ENCODE measurements at places on chromosomes 11 and 22.
A peak's percentile ranks its signal among the peaks of the same experiment; 100 is the strongest.

GRCh38 chr11:99351624-99352023 is 330.9 kb downstream of the CNTN5 start:
- DNase-seq, result no peak

DNA sequence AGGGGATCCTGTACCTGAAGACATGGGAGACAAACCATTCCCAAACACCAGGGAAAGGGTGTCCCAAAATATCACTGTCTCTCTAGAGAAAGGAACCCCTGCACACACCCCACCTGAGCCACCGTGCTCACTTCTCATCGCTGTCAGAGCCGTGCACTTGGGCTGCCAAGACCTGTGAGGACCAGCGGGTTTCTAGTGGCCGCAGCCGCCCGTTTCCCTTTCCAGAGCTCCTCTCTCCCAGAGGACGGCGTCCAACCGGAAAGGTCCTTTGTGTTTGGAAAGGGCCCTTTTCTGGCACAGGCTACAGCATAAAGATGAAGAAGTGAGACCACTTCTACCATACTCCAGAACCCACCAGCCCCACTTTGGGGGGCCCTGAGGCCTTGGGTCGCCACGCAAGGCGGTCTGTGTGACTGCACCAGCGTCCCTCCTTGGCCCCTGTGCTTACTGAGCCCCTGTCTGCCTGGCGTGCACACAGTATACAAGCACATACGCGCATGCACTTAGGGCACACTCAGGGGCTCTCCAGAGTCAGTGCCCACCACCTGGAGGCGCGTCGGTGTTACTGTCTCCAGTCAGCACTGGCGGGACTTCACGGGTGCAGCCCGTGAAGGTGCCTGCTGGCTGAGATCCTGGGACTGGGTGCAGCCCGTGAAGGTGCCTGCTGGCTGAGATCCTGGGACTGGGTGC is 381.8 kb downstream of the TBC1D22A start:
- no peak for DNase-seq

- peak; percentile 35 for DNase-seq
These were observed at the start of gene DCHS1 for GRCh38 chr11:6655790-6656583. DCHS1 (minus strand) TSS chr11:6655809; CDS start chr11:6641613, 14,196 bp downstream.

DNA sequence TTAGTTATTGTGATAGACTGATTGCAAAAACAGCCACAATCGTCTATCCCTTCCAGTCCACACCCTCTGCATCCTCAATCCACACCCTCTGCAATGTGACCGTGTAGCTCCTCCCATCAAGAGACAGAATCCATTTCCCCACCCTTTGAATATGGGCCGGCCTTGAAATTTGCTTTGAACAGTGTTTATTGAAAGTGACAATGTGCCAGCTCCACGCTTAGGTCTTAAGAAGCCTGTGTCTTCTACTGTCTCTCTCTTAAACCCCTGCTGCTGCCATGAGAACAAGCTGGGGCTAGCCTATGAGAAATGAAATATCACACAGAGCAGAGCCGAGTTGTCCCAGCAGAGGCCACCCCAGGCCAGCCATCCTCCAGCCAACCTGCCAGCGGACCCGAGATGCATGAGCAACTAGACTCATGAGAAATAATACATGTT is 22.3 kb upstream of the MICAL2 start:
- no peak for DNase-seq

- no peak for DNase-seq
These were observed 6.0 kb upstream of the FXYD6 start for GRCh38 chr11:117882311-117882905.

GRCh38 chr11:1226986-1227550 is 4.2 kb downstream of the MUC5B start:
- DNase-seq, result no peak

- no peak for DNase-seq
These were observed 298.3 kb downstream of the NTM start for GRCh38 chr11:131668500-131669400.

GRCh38 chr11:44955015-44955738 is 4.5 kb upstream of the TP53I11 start:
- DNase-seq, result no peak

DNA sequence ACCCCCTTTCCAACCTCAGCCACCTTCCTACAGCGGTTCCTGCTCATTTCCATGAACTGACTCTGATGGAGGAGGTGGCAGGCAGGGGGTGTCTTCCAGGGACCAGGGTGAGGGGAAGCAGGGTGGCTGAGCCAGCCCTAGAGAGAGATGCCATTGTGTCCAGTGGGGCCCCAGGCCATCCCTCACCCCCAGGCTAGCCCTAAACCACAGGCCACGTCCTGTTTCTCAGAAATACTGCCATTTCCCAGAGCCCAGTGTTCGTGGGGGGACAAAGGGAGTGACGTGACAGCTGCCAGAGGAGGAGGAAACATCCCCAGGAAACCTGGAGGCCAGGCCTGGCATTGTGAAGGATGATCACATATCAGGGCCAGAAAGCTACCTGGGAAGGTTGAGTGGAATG is 39.5 kb downstream of the CHRDL2 start:
- no peak for DNase-seq

DNA sequence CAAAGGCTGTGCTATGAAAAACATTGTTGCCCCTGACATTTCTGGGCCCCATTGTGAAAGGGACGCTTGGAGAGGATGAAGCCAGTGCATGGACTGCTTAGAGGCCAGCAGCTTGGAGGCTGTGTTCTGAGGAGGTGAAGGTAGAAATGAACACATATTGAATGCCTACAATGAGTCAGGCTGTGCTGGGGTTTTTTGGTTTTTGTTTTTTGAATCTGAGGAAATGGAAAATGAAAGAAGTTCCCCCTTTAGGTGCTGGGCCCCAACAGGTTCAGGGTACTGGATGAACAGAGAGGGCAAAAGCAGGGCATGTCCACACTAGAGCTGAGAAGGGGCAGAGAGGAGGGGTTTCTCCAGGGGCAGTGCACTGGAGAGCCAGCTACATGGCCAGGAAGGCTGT is 166.1 kb upstream of the API5 start:
- no peak for DNase-seq

GRCh38 chr11:1655168-1656060 is 25.8 kb downstream of the KRTAP5-5 start:
- DNase-seq, result no peak

- no peak for DNase-seq
These were observed at the start of gene CASP1 for GRCh38 chr11:105034813-105035620. CASP1 (minus strand) TSS chr11:105035144; CDS start chr11:105035113, 31 bp downstream.

DNA sequence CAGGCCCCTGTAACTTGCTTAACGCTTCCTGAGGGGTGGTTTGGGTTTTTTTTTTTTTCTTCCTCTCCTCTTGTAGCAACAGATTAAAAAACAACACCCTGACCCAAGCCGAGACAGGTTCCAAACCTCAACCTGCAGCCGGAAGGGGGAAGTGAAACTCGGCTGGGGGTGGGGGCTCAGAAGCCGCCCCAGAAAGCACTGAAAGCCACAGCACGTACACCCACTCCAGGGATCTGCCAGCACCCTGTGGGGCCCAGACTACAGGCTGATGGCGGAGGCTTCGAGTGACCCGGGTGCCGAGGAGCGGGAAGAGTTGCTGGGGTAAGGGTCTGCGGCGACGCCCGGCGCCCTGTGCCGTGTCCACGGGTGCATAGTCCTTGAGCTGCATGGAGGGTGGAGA is at the start of gene LSP1:
Gene LSP1 (plus strand): TSS at position 208 of the 400 bp plus-strand sequence. CDS start 61 bp downstream, at position 269.
- DNase-seq, result peak; percentile 55

DNA sequence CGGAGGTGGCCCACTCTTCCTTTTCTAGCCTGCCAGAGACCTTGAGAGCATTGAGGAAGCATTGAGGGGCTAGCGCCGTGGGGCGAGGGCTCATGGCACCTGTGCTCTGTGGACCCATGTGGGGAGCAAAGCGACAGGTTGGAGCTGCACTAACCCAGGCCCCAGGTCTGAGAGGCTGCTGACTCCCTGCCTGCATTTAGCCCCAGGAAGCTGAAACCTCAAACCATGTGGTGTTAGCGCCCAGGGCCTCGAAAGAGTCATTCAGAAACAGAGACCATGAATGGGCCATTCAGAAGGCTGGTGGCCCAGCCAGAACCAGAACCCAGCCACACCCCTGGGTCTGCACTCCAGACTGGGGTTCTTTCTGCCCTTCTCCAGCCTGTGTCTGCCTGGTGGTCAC is 88.6 kb downstream of the BCR start:
- DNase-seq, result no peak

- DNase-seq, result no peak
These were observed 643.9 kb downstream of the TBC1D22A start for GRCh38 chr22:47406180-47406834.

GRCh38 chr11:24406389-24406788 is 90.5 kb upstream of the LUZP2 start:
- no peak for DNase-seq

GRCh38 chr11:119468511-119468910 is 45.5 kb upstream of the THY1 start:
- no peak for DNase-seq

DNA sequence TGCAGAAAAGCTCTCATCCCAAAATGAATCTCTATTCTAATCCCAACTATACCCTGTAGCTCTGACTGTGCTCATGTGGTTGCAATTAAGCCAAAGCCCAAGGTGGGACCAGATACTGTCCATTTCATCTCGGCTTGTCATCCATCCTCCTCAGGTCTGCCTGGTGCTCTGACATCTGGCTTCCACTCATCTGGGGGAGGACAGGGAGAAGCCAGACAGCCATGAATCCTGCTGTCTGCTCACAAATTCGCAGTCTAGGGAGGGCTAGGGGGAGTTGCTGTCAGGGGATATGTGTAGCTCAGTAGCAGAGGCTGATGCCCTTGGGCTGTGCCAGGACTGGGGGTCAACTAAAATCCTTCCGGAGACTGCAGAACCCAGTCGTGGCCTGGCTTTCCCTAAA is 167.1 kb downstream of the ETS1 start:
- no peak for DNase-seq

DNA sequence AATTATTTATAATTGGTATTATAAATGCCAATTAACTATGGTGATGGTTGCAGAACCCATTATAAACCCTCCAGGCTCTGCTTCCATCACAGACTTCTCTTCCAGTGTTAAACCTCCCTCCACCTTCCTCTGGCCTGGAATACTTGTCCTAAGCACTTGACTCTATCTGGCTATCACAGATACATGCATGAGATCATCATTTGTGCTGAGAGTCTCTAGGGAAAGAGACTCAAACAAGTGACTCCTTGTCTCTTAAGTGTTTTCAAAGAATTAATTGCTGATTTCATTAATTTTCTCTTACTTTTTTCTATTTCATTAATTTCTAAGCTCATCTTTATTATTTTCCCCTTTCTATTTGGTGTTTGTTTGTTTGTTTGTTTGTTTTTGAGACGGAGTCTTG is 29.1 kb downstream of the RTL6 start:
- no peak for DNase-seq

DNA sequence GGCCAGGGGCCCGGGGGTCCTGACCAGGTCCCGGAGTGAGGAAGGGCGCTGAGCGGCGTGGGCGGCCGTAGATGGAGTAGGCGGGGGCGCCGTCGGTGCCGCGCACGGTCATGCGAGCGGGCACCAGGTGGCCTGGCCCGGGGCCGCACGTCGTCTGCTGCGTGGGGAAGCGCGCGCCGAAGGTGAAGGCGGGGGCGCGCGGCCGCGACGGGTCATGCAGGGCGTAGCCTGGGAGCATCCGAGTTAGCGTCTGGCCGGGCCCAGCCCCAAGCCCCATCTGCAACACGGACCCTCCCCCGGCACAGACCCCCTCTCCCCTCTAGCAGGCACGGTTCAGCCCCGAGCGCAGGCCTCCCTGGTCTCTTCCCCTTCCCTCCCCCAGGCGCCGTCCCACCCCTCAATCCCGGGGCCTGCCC is 1.7 kb upstream of the TYMP start:
- DNase-seq, result no peak

GRCh38 chr11:89433278-89433677 is 57.9 kb downstream of the NOX4 start:
- DNase-seq, result no peak

GRCh38 chr11:27718346-27718862 is 18.1 kb upstream of the BDNF start:
- DNase-seq, result no peak

DNA sequence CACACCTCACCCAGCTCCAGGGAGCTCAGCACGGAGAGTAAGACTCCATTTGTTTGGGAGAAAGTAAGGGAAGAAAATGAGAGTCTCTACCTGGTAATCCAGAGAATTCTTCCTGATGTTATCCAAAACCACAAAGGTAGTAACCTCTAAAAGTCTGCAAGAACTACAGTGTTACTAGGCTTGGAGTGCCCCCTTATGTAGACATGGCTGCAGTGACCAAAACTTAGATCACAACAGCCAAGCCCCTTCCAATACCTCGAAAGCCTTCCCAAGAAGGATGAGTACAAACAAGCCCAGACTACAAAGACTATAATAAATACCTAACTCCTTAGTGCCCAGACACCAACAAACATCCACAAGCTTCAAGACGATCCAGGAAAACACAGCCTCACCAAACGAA is 4.9 kb downstream of the UBE2L6 start:
- DNase-seq, result no peak

GRCh38 chr11:3138178-3139085 is 26.7 kb downstream of the OSBPL5 start:
- no peak for DNase-seq

DNA sequence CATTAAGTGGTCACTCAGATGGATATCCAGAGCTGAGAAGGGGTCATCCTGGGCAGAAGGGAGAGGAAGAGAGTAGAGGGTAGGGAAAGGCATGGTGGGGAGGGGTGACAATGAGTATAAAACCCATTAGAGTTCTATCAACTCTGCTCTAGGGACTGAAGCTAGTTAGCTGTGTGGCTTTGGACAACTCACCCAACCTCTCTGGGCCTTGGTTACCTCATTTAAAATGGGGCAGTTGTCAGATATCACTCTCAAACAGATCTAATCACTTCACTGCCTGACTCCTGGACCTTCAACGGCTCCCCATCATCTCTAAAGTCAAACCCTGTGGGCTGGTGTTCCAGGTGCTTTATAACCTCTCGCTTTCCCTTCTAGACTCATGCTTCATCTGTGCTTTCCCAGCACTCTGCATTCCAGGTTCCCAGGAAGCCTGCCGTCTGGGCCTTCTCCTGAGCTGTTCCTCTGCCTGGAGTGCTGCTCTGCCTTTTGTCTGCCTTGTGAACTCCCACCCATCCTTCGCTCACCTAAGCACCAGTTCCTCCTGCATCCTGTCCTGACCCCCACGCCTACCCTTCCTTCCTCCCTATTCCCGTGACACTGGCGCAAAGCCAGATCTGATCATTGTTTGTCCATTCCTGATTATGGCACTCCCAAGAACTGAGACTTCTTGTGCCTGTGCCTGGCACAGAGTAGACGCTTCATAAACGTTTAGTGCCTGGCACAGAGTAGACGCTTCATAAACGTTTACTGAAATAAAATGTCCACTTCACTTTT is 22.3 kb upstream of the KCNJ11 start:
- DNase-seq, result no peak

DNA sequence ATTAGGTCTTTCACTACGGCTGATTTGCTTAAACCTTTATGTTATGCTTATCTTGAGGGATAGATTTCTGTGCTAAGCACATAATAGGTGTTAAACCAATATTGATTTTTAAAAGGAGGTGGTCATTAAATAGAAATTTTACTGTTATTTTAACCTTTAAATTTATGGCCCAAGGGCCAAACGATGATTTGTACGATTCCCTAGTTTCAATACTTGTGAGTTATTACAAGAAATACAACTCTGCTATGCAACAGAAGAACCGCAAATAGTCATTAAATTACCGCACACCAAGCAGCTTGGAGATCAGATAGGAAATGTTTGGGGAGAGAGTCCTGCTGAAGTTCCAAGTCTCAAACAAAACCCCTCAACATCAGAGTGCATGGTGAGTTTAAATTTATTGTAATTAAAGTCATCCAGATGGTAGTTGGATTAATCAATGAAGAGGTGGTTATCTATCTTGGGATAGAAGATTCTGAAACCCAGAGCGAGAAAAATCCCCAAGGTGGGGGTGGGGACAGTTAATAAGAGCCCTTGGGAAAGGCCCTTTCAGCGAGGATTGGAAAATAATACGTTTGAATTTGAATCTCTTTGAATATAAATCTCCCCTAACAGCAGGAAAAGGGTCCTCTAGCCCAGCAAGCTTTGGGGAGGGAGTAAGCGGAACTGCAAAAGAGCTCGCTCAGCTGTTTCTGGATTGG is 805 bp upstream of the QSER1 start:
- DNase-seq, result no peak

Data from stimulated activated naive CD4-positive, alpha-beta T cell (primary cell).